ENCODE measurements at places on chromosomes 16 and 17. TPM values are rescaled to one million over a fixed set of nuclear protein-coding genes. Genes with fewer than 3 reads are reported as not detected.

Gene TUBG1
- total RNA-seq, result 23.5 TPM

Gene FXR2
- 24.0 TPM for total RNA-seq

Gene PIRT
- total RNA-seq, result not detected

Gene SNX20
- not detected for total RNA-seq

Gene JPT1
- total RNA-seq, result 107 TPM

Gene FDXR
- 36.2 TPM for total RNA-seq

Gene ITGAL
- under 0.01 TPM for total RNA-seq

Gene KRT23
- total RNA-seq, result not detected

Gene RAB40C
- 9.8 TPM for total RNA-seq

Gene GAST
- total RNA-seq, result not detected

Gene RCVRN
- not detected for total RNA-seq

Gene GFAP
- 1.1 TPM for total RNA-seq

Gene DNAH9
- total RNA-seq, result not detected

Gene MYH8
- total RNA-seq, result not detected

Gene LRRC36
- not detected for total RNA-seq

Gene MEOX1
- total RNA-seq, result under 0.01 TPM

Gene TNP2
- not detected for total RNA-seq

Gene TIMP2
- 102 TPM for total RNA-seq
